ENCODE measurements at places on chromosomes 11 and 22.
A peak's percentile ranks its signal among the peaks of the same experiment; 100 is the strongest.

GRCh38 chr11:99366546-99366945 lies 345.8 kb downstream of the CNTN5 start:
- DNase-seq, result no peak

- no peak for DNase-seq
These were observed 29.7 kb upstream of the NDUFC2 start for GRCh38 chr11:78109081-78110015.

- no peak for DNase-seq
These were observed 952.7 kb downstream of the BRD1 start for GRCh38 chr22:48874956-48875355.

DNA sequence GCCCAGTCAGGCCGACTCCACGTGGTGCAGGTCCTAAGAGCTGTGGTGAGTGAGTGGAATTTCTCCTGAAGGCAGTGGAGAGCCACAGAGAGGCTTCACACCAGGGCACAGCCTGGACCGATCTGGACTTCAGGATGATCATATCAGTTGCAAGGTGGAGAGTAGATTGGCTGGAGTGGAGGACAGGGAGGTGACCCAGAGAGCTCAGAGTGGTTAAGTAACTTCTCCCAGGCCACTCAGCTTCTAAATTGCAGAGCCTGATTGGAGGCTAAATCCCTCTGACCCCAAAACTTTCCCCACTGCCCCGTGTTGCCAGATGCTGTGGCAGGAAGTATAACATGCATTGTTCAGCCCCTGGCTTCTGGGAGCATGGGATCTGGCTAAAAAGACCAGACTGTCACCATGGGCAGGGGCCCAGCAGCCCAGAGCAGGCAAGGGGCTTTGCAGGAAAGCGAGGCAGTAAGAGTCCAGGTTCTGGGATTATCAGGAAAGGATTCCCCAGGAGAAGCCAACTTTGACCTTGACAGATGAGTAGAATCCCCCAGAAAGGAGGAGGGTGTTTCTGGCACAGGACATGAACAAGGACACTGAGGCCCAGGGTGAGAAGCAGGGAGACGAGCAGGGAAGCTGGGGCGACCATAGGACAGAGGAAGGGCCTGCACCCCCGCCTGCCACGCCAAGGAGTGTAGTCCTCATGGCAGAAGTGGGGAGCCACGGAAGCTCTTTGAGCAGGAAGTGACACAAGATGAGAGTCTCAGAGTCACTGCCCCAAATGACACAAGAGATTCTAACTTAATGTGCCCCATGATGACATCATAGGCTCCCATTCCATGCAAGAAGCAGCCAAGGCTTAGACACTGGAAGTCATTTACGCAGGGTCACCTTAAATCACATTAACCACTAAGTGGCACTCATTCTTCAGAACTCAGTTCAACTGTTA lies 4.8 kb downstream of the SLC35C1 start:
- DNase-seq, result peak; percentile 17

DNA sequence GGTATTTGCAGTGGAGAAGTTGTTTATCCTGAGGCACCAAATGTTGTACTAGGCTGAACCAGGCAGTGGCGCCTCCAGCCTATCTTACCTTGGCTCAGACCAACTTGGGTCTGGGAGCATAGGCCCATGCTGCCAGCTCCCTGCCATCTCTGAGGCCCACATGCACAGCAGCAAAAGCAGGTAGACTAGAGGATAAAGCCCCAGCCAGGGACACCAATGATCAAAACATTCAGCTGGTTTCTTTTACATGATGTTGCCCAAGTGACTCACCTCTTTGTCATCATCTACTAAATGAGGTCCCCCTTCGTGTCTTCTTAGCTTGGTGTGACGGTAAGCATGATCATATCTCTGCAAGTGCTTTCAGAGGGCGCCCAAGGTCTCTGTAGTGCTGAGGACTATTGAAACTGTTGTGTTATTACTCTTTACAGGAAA lies 112.1 kb upstream of the DRD2 start:
- DNase-seq, result peak; percentile 7

DNA sequence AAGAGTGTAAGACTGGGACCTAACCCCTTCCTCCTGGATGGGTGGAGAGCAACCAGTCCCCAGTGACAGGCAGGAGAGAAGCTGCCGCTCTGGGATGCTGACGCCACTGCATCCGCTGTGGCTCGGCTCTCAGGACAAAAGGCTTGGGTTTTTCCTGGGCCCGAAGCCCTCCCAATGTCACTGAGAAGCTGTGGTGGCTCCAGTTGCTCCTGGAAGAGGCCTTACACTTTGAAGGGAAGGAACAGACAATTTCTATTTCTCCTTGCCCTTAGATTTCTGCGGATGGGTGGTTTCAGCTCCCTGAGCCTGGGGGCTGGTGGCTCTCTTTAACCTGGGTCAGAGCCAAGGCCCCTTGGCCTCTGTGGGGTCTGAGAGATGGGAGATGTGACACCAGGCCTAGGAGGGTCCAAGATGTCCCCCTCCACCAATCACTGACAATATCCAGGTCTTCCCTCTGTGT lies 21.4 kb downstream of the TPBGL start:
- no peak for DNase-seq

- DNase-seq, result no peak
These were observed 52.0 kb upstream of the GRAMD1B start for GRCh38 chr11:123378096-123378495.

DNA sequence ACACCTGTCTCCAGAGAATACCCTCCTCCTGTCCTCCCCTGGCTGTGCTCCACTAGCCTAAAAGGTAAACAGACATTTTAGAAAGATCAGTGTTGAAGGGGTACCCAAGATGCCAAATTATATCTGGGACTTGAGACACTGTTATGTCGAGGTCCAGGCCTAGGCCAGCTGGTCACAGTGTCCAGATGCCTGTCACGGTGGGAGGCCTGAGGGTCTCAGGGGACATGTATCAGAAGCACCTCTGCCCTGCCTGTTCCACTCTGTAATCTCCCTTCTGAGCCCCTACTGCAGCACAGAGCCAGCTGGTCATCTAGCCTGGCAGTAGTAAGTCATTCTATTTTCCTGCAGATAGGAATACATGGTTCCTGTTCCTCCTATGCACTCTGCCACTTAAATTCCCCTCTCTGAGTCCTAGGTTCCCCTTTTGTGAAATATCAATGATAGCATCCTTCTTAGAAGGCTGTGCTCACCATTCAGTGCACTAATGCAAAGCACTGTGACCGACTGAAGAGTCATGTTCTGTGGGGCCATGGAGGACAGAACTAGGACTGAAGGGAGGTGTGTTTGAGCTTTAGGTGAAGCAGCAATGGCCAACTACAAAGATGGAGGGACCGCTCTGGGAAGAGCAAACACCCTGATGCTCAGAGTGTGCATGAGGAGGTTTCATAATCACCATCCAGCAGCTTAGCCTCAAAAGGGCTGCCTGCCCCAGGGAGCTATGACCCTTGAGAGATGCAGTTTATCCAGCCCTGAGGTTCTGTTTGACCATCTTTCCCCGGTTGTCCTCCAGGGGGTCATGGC lies 44.8 kb upstream of the TUB start:
- DNase-seq, result no peak

DNA sequence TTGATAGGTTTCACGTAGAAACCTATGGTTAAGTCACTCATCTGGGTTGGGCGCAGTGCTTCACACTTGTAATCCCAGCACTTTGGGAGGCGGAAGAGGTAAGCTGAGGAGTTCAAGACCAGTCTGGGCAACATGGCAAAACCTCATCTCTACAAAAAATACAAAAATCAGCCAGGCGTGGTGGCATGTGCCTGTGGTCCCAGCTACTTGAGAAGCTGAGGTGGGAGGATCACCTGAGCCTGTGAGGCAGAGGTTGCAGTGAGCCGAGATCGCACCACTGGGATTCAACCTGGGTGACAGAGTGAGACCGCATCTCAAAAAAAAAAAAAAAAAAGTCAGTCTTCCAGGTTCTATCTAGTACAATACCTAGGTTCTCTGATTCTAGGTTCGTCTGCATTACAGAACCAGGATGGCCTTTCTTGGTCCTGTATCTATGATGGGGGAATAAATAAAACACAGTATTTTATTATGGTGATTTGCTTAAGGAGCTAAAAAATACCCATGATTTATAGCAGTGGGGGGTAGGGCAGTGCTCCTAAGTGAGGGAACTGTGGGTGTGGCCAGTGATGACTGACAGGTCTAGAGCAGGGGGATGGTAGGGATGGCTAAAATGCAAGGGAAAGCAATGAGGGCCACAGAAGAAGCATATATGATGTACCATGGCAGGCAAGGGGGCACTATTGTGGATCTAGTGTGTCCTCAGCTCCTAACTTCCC lies 65.5 kb upstream of the NUP160 start:
- DNase-seq, result no peak

GRCh38 chr11:122202951-122203456 lies 87.0 kb upstream of the BLID start:
- peak; percentile 76 for DNase-seq

- DNase-seq, result peak; percentile 46
These were observed 13.1 kb upstream of the MMP1 start for GRCh38 chr11:102810950-102811660.

DNA sequence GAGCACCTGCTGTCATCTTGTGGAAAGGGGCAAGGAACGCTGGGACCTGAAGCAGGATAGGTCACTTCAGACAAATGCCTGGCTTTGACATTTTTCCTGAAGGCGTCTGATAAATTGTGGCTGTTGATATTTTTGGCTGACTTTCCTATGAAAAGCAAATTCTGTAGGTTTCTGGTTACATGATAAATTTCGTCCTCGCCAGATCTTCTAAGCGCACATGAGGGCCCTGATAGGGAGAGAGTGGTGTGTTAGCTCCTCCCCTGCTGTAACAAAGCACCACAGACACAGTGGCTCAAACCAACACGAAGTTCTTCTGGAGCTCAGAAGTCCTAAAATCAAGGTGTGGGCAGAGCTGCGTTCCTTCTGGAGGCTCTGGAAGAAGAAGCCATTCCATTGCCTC lies 19.6 kb downstream of the APOL4 start:
- no peak for DNase-seq

- peak; percentile 29 for DNase-seq
These were observed 18.2 kb downstream of the CHRM1 start for GRCh38 chr11:62902932-62903331.

DNA sequence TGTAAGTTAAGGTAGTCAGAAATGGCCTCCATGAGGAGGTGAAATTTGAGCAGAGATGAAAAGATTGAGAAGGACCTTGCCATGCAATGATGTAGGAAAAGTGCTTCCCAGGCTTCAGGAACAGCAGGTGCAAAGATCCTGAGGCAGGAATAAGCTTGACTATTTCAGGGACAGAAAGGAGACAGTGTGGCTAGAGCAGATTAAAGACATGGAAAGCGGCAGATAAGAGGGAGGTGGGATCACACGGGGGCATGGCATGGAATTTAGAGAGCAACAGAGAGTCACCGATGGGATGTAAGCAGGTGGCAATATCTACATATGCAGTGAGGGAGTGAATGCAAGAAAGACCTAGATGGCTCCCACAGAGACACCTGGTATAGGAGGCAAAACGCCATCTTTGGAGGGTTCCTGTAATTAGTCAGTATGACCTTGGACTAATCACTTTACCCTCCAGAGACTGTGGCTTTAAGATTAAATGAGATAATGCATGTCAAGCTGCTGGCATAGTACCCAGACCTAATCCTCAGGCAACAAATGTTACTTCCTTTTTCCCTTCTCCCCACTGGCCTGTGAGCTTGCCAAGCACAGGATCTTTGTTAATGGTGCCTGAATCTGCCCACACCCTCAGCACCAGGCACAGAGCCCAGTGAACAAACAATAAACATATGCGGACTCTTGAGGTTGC lies 24.6 kb upstream of the ACER3 start:
- peak; percentile 40 for DNase-seq

GRCh38 chr22:48943567-48944432 lies 883.9 kb downstream of the BRD1 start:
- DNase-seq, result no peak

GRCh38 chr11:68950270-68950669 lies 30.5 kb downstream of the MRGPRD start:
- peak; percentile 35 for DNase-seq

GRCh38 chr11:19777377-19778102 lies 64.9 kb downstream of the NAV2 start:
- DNase-seq, result peak; percentile 72

DNA sequence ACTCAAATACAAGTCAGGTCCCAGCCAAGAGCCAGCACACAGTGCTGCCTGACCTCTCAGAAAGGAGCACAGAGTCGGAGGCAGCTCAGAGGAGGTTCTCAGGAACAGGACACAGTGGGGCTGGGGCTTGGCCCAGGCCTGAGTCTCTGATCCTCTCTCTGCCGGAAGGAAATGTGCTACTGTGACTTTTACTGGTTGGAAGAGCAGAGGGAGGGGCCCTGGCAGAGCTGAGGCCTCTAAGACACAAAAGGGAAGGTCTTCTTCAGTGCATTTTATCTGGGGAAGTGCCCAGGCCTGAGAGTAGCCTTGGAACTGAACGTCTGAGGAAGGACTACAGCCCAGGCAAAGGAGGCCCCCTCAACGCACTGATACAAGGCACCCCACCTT lies 16.2 kb upstream of the CASTOR1 start:
- peak; percentile 76 for DNase-seq

DNA sequence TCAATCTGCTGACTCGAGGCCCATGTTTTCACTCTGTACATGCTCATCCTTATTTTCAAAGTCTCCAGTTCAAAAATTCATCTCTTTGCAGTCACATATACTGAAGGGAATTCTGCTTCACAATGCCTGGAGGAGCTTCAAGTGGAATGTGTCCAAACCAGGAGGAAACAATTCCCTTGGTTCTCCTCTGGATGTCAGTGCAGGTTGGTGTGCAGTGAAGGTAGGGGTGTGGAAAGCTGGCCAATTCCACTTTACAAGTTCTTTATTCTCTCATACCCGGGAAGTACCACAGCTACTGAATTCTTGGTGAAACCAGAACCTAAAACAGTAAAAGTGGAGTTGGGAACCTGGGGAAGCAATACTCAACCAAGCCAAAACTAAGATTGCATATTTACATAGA lies 57.3 kb downstream of the BDNF start:
- DNase-seq, result no peak

DNA sequence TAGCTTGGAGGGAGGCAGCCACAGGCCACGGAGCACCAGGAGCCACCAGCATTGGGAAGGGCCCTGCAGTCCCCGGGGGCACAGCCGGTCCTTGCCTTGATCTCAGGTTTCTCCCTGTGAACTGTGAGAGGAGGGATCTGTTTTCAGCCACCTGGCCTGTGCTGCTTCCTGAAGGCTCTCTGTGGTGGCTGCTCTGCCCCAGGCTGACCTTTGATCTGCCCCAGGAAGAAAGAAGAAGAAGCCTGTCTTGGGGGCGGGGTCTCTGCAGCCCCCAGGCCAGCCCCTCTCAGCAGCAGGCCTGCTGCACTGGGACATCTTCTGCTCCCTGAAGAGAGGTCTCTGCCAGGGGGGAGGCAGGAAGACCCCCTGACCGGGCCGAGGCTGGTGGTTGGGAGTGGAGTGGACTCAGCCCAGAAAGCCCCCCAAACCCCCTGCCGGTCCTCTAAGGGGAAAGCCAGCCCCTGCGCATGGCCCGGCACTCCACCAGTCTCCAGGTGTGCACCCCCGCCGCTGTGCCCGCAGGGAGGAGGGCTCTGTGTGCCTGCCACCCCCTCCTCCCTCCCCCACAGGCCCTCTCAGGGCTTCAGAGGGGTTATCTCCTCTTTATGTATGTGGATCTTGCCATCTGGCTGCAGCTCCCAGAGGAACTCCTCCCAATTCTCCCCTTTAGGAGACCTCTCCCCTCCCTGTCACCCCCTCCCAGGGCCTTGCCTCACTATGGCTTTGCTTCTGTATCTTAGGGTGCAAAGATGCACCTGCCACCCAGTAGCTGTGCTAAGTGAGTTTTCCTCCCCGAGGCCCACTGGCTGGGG lies 675.3 kb downstream of the BRD1 start:
- no peak for DNase-seq

- no peak for DNase-seq
These were observed 63.4 kb downstream of the GALNT18 start for GRCh38 chr11:11558396-11558795.

- DNase-seq, result peak; percentile 65
These were observed 102.7 kb downstream of the BRD1 start for GRCh38 chr22:49724893-49725489.

All from lung microvascular endothelial cell (primary cell).